ENCODE measurements at places on chromosomes 2 and 18. TPM values are rescaled to one million over a fixed set of nuclear protein-coding genes. Genes with fewer than 3 reads are reported as not detected.

The LHCGR gene
- total RNA-seq = not detected

DNA sequence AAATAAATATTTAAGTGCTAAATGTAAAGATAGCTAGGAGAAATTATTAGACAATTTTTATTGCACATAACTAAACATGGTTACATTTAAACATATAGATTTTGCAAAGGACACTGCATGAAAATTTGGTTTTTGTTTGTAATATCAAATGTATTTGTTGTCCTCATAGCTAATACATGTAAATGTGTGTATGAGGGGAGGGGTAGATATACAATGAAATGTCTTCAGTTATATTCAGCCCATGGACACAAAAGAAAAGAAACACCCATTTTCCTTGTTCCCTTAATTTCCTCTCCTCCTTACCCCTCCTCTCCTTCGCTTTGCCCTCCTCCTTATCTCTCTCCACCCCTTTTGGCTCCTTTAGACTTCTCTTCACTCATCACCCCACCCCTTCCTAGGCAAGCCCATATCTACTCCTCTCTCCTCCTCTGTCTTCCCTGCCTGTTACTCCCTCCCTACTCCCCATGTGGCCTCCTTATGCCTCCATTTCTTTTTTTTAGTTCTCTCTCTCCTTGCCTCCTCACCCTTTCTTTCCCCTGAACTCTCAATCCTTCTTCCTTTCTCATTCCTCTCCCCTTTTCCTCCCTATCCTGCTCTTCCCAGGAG is 1.4 kb downstream of the COL3A1 start:
- no peak for DNase-seq

DNA sequence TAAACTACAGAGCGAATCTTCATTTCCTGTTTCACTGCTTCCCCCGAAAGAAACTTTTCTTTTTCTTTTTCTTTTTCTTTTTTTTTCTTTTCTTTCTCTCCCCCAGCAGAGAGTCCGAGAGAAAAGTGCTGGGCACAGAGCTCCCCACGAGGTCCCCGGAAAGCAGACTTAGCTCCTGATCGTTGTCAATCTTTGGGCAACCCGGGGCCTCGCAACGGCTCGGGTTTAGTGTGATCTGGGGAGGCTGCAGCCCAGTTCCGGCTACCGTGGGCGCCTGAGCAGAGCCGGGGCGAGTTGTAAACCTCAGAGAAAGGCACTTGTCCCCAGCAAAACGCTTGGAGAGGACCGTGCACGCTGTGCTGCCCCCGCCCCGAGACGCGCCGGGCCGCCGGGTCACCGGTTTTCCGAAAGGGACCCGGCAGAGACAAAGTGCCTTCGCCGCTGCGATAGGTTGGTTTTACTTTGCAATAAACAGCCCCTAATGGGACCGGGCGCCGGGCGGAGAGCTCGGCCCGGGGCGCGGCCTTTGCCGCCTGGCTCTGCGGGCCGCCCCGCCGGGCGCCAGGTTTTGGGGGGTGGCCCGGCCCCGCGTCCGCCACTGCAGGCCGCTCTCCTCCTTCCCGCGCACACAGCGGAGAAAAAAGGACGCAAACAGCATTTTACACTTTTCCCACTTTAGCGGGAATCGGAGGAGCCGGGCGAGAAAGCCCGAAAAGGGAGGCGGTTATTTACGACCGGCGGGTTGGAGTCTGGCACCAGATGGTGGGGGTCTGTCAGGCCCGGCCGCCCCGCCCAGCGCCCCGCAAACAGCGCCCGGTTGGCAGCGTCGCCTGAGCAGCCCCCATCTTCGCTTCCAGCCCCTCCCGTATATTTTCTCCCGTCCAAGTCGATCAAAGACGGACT is 136.0 kb downstream of the INSIG2 start:
- DNase-seq = peak; percentile 56

DNA sequence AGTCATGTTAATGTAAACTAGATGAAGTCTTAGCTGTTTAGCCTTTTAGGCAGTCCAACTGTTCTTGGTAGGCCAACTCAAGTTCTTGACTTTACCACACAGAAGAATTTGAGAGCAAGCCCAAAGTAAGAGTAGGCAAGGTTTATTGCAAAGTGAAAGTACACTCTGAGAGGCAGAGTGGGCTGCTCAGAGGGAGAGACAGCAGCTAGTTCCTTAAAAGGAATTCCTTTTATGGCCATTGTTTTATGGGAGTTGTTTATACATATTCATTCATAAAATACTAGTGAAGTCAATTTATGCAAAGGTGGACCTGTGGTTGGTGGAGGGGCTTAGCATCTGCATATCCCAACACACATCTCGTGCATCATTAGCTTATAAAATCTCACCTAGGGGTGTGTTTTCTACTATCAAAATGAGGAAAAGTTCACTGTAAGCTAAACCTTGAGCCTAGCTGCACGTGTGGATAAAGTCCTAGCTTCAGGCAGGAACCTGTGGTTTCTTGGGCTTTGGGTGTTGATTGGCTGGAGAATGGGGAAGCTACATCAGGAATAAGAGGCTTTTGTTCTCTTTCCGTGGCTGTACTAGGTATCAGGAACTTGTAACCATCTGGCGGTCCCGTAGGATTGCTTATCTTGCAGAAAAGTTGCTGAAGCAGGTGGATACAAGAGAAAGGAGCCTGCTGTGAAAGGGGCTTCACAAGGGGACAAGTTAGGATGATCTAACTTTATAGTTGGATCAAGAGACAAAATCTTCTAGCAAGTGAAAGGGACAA is 110.4 kb upstream of the GULP1 start:
- no peak for DNase-seq

DNA sequence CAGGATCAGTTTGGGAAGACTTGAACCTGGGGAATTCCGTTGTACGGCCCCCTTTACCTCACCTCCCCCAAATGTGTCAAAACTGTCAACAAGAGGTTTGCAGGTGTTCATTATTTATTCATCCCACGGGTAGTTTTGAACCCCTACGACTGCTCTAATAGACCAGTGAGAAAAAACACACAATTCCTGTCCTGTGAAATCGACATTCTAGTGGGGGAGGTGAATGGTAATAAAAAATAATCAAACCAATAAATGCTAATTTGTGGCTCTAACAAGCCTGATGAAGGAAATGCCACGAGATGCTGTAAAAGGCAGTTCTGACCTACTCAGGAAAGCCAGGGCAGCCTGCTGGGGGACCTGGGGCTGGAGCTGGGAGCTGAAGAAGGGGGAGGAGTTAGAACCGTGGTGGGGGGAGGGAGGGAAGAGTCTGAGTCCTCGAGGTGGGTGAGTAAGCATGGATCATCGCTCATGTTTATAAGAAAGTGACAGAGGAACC is 463 bp upstream of the DNAJB2 start:
- no peak for DNase-seq

The CIB4 gene
- not detected for total RNA-seq

DNA sequence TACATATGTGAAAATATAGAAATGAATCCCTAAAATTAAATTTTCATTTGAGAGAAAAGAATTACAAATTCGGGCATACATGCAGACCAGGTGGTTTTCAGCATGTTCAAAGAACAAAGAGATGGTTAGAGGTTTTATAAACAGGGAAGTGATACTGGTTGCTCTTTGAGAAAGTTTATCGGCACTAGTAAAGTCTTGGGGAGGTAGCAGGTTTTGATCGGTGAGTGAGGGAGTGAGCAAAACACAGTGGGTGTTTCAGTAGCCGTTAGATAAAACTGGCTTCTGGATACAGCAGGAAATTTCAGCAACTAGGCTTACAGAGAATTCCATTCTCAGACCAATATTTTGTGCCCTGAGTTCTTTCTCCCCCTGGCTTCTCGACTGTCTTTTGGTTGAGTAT is 51.1 kb downstream of the DSC3 start:
- no peak for DNase-seq

The SFTPB gene
- total RNA-seq = 1.1 TPM
